Kasumi-1 (cell line): ENCODE measurements at places on chromosomes 5 and 9.

- no peak for DNase-seq
Observed at GRCh38 chr5:72955143-72955767, 586 bp upstream of the FCHO2 start.

- no peak for DNase-seq
Observed at GRCh38 chr5:37064442-37064841, 184.7 kb downstream of the CPLANE1 start.

DNA sequence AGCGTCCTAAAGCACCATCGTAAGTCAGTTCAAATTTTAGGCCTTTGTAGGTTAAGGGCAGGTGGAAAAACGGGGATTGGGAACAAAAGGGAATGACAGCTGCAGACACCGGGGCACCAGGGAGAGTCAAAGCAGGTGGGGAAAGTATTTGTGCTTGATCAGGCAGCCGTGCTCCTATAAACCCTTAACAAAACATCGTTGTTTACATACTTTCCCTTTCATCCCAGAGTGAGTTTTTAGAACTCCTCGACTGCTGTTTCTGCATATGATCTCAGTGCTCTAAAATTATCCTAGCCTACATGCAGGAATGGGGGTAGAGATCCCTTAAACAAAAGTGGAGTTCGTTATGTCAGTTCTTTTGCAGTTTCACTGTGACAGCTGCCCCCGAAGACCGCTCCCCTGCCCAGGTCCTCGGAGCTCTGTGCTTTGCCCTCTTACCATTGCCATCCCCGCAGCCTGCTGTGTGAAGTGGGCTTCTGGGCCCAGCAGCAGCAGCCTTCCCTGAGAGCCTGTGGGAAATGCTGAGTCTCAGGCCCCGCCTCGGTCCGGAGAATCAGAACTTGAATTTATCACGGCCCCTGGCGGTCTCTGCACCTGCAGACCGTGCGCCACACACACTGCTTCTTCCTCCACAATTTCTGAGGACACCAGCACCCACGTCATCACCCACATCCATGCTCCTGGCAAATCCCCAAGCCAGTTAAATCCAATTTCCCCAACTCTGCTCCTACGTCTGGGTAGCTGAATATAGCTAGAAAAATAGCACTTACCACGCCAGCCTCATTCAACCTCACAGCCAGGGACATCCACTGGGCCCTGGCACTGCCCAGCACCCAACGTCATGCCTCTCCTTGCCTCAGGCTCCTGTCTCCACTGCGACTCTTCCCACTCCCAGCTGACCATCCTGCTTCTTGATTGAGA is 86.8 kb downstream of the NSUN2 start:
- no peak for DNase-seq

DNA sequence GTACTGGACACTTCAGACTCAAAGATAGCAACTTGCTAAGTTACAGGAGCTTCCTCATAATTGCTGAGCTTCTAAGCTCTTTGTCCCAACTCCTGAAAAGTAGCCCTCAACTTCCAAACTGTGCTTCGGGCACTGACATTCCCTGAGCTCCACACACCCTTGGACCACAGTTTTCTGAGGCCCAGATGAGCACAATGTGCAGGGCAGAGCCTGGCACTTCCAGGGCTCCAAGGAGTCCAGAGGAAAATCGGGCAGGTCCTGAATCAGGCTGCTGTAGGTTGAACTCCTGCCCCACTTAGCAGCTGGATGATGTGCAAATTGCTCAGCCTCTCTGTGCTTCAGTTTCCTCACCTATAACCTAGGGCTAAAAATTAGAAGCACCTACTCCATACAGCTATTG is 54.6 kb upstream of the KCNIP1 start:
- DNase-seq, result no peak

GRCh38 chr5:86964889-86965288 is 302.8 kb upstream of the RASA1 start:
- peak; percentile 7 for DNase-seq

GRCh38 chr9:87435189-87435880 is 62.3 kb upstream of the DAPK1 start:
- no peak for DNase-seq

- no peak for DNase-seq
Observed at GRCh38 chr5:97075649-97076048, 66.8 kb downstream of the LIX1 start.

GRCh38 chr9:3884736-3885135 is 358.9 kb upstream of the RFX3 start:
- no peak for DNase-seq

GRCh38 chr9:137034039-137034708 is 2.3 kb upstream of the FUT7 start:
- peak; percentile 45 for DNase-seq

DNA sequence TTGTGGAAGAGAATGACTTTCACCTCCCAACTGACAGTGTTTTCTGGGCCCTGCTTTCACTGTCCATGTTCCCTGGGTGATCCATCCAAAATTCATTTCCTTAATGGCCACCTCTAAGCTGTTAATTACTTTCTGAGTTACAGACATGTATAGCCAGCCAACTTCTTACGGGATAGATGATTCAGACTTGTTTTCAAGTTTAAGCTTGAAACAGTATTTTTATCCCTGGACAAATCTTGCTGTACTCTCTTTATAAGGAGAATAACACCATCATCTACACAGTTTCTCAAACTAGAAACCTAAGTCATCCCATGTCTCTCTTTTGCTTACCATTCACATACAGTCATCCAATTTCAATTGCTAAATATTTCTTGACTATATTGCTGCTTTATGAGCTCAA is 6.9 kb downstream of the FAM174A start:
- no peak for DNase-seq

DNA sequence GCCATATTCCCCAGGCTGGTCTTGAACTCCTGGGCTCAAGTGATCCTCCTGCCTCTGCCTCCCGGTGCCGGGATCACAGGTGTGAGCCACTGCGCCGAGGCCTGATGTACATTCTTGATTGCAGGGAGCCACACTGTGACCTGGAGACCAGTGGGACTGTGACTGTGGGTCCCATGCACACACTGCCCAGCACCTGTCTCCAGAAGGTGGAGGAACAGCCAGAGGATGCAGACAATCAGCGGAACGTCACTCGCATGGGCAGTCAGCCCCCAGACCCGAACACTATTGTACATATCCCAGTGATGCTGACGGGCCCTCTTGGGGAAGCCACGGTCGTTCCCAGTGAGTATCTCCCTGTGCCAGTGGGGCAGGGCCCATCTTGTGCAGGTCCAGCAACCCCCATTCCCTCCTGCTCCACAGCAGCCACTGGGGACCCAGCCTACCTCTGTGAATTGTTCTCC is 147.3 kb downstream of the CACNA1B start:
- no peak for DNase-seq

DNA sequence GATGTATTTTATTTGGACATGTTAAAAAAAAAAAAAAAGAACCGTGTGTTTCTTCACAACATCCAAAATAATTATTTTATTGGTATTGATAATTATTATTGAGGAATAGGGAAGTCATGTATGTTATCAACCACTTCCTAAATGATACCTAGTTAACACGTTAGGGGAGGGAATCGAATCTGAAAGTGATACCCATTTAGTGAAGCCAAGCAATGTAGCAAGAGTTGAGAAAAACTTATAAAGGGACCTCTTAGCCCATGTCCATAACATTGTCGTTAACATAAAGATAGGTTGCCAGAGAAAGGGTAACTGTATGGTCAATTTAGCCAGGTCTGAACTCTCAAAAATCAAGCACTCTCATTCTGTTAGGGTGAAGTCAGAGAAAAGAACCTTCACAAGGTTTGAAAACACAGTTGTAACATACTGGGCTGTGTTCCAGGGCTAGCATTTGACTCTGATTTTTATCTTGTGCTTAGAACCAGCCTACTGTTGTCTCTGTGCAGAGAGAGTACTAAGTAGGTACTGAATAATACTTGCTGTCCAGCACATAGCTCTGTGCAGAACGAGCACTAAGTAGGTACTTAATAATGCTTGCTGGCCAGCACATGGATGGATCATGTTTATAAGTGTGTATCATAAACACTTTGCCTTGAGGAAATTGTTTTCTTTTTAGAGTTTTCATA is 60.4 kb downstream of the GHR start:
- no peak for DNase-seq
